ENCODE measurements at places on chromosomes 2 and 18.

DNA sequence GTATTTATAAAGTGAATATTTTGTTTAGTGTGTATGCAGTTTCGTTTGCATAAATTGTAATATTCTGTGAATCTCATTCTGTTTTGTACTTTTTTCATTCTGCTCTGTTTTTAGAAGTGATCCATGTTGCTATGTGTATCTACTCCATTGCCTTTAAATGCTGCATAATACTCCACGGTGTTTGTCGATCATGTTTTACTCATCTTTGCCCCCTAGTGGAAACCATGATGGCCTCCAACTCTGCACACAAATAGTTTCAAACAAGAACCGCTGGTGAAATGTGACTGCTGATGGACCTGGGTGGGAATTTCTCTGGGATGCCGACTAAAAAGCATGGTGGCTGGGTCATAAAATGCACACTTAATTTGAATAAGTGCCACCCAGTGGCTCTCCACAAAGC, 32.0 kb upstream of the SKOR2 start:
- peak; percentile 31 for DNase-seq

DNA sequence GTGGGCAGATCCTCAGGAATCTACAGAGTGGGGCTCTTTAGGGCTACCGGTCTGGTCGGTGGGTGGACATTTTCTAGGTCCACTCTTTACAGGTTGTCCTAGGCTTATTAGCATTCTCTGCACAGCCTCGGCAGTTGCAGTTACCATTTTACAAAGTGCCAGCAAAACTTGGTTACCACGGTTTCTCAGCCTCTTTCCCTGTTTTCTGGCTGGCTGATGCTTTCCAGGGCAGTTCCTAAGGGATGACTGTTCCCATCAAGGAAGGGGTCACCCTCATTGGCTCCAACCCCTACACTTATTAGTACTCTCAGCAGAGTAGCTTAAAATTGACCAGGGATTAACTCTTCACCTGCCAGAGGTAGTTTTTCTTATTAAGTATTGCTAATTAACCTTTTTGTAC, 2.0 kb upstream of the AQP4 start:
- no peak for DNase-seq

DNA sequence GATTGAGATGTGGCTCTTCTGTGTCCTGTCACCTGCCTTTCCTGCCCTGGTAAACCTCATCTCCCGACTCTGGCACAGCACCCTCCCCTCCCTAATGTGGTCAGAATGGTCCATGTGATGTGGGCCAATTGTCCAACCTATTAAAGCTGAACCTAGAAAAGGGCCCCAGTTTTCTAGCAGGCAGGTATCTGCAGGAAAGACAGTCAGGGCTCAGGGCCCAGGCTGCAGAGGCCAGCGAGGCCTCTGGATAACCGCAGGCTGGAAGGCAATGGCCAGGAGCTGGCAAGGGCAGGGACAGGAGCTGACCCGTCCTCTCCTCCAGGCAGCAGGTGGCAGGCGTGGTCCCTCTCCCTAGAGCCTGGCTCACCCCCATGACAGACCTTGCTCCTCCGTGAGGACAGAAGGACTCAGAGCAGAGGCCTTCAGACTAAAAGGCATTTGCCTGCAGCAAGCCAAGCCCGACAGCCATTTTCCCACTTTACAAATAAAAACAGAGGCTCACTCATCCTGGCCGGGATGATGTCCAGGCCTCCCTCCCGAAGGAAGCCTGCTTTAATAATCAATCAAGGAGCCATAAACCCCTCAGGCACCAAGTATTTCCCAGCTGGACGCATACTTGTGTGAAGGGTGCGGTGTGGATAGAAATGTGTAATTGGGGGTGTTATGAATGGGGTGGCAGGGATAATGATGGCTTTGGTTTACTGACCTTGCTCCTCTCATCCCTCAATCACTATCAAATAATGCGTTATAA, 107.1 kb downstream of the TWIST2 start:
- no peak for DNase-seq

DNA sequence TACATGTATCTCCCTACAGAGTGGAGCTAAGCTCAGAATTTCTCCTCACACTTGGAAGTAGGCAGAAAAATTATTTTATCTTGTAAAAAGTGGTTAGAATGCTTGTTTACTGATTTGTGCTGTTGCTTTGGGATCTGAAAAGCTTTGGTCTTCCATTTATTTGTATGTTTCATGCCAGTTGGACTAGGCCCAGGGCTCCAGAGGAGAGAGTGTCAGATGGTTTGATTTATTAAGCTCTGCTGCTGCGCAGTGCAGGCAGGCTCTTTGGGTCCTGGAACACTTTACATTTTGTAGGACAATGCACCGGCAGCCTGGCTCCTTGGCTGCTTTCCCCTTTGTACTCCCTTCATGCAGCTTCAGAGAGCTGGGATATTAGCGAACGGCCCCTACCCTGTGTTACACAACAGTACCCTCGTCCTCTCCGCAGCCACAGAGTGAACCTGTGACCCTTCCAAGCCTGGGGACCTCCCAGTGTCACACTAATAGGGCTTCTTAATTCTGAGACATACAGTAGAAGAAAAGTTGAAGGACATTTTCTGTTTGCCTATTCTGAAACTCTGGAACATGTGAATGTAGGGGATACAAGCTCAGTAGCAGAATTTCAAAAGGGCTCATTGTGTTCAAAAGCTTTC, 56.7 kb upstream of the EML6 start:
- no peak for DNase-seq

DNA sequence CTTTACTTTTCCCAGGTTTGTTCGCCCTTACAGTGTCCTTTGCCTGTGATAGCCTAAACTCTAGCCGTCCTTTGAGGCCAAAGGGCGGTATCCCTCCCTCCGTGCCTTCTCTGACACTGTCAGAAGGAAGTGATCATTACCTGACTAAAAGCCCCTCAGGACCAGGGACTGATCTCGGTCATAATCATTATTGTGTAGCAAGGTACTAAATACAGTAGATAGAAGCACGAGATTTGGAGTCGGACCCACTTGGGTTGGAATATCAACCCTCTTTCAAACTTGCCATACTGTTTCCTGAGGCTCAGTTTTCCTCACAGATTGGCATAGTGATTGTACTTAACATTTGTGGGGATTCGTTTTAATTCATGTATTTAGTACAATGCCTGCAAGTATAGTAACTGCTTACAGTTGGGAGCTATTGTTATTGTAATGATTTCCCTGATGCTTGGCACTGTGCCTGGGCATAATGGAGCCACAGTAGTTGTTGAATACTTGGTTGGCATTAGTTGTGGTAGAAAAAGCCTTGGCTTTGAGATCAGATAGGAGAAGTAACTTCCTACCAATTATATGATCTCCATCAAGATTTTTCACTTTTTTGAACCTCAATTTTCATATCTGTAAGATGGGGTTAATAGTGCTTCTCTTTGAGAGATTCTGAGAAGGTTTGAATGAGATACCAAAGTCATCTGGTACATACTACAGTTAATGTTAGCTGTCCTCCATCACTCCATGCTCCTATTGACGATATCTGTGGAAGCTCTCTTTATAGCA, 836 bp downstream of the STK11IP start:
- no peak for DNase-seq

GRCh38 chr2:73225513-73226360, 7.3 kb downstream of the PRADC1 start:
- no peak for DNase-seq

DNA sequence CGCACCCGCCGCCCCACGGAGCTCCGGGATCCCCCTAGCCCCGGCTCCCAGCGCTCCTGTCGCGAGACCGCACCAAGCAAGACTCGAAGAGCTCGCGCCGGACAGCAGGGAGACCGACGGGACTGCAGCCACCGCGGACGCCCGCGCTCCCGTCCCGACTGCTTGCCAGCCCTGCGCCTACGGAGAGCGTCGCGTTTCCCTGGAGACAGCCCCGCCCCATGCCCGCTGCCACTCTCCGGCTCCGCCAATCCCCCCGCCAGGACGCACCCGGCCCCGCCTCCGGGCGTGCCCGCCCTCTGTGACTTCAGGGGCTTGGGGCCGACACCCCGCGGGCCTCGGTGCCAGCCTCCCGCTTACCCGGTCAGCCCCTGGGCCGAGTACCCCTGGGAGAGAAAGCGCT, at the start of gene ANKMY1:
Gene ANKMY1 (minus strand): TSS at position 181 of the 400 bp plus-strand sequence. CDS start 653 bp downstream, outside the sequence.
- peak; percentile 85 for DNase-seq

- no peak for DNase-seq
Observed at GRCh38 chr18:45540125-45540524, 75.2 kb upstream of the SLC14A2 start.

DNA sequence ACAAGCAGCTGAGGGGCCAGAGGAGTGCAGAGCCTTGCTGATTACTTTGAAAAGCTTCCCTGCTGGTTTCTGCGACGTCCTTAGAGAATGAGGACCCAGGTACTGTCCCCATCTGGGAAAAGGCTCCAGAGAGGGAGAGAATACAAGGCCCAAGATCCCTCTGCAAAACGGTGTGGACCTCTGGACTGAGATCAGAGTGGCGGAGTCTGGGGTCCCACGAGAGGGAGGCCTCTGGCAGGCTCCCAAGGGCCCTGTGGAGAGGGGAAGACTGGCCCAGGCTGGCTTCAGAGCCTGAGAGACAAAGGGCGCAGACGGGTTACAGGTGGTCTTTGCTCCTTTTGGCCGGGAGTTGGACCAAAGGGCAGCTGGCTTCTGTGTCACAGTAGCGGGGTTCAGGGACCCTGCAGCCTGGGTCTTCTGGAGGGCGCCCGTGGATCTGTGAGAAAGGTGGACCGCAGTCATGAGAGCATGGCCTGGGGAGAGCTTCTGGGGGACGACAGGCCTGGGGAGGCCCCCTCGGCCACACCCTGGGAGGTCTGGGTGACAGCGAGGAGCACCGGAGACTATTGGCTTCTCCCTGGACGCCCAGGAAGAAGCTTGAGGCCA, 805 bp downstream of the SNORC start:
- DNase-seq: no peak

GRCh38 chr2:28336264-28336980, 56.2 kb upstream of the FOSL2 start:
- no peak for DNase-seq

DNA sequence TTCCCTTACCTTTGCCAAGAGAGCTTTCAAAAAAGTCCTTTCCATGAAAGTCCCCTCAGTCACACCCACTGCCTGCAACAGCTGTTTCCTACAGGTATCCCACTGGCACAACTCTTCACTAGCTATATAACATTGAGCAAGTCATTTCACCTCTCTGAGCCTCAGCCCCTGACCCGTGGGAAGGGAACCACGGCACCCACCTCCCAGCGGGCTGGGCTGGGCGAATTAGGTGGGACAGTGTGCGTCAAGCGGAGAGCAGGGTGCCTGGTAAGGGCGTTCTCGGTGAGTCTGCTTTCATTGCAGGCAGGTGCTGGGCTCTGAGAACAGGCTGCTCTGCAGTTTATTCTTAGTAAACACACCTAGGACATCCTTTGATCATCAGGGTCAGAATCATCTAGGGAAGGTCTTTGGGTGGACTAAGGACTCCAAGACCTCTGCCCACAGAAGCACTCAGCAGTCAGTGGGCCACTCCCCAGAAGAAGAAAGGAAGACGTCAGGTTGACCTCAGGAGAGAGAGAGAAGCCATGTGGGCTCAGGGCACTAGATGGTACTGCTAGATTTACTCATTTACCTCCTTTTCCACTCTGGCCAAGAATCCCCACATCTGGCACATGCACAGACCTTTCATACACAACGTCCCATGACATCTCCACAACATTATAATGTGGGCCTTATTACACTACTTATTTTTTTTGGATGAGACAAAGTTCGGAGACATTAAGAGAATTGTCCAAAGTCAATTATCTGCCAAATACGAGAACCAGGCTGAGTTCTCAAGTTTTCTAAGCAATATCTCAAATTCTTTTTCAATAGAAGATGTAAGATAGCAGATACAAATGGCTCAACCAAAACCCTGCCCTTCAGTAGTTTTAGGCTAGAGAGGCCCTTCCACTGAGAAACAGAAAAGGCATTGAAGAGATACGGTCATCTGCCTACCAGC, 79.9 kb downstream of the GALNT14 start:
- no peak for DNase-seq

DNA sequence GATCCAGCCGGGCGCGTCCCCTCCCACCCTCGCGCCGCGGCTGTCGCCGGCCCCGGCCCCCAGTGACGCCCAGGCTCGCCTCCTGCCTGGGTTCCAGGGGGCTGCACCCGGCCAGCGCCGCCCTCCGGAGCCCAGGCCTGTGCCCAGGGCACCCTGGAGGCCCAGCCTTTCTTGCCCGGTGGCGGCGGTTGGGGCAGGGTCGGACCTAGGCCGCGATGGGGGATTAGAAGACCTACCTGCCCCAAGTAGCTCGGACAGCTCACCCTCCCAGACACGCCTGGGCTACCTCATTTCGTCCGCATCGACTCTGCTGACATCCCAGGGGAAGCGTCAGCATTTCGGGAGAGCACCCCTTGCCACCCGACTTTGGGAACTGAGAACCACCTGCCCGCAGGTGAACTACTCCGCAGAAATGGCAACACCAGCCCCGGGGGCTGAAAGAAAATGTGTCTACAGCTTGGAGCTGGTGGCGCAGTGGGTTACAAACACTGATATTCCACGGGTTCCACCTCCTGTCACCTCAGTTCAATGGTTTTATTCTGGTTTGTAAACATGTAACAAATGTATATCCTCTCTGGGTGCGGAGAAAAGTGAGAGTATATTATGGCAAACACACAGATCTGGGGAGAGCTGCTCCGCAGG, 834 bp upstream of the ARL4C start:
- no peak for DNase-seq

- DNase-seq: no peak
Observed at GRCh38 chr2:30287190-30287840, 56.0 kb downstream of the LBH start.

DNA sequence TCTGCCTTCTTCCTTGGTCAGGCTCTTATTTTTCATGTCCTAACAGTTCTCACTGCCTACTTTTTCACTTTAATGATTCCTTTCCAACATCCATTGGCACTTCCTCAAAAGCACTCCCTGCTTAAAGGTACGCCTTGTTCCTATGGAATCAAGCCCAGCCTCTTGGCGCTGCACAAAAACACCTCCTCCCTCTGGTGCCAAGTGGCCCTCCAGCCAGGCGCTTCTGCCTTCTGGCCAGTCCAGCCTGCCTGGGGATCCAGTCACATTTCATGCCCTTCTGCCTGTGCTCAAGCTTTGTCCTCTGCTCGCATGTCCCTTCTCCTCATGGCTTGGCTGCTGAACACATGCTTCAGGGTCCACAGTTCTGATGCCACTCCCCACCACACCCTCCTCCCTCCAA, 6.3 kb downstream of the TPRKB start:
- no peak for DNase-seq

- DNase-seq: no peak
Observed at GRCh38 chr2:11146076-11146475, 9.2 kb upstream of the SLC66A3 start.

- DNase-seq: no peak
Observed at GRCh38 chr2:187989925-187990623, 301.6 kb upstream of the GULP1 start.

DNA sequence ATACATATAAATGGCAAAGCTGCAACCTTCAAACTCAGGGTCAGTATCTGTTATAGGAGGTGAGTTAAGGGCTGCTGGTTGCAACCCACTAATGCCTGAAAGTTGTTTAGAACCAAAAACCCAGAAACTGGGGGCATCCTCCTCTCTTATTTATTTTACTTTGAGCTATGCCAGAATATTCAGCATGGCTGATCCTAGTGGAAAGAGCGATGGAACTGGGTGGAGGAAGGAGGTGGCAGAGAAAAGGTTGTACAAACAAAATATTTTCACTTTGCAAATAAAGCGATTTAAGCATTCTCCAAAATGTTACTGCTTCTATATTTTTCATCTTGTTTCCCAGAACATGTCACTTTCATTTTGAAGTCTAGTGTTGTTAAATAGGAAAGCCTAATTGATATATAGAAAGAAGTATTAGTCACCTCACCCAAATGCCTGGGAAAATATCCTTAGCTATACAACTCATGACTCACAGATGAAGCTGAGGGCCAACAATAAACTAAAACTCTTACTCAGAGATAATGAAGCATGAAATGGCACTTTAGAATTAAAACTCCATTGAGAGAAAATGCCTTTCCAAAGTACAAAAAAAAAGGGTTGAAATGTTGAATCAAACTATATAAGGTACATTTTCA, 251.4 kb upstream of the UBE2E3 start:
- no peak for DNase-seq
